ENCODE measurements at places on chromosomes 4 and X. TPM values are rescaled to one million over a fixed set of nuclear protein-coding genes. Genes with fewer than 3 reads are reported as not detected.

- no peak for DNase-seq
Measured at GRCh38 chr4:106670976-106671375, 302.4 kb upstream of the GIMD1 start.

DNA sequence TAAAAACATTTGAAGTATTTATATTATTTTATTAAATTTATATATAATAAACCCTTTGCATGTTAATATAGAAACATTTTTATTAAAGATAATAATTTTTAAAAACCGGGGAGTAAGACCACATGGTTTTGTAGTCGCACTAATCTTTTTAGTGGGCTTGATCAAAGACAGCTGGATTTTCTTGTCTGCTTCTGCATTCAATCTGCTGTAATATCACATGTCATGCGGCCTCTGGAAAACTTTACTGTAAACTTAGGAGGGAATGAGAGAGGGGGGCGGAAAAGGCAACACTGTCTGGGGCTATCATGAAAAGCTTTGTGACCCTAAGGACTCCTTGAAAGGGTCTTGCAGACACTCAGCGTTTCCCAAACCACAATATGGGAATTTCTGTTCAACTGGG, 62.8 kb upstream of the NLGN4X start:
- DNase-seq: no peak

DNA sequence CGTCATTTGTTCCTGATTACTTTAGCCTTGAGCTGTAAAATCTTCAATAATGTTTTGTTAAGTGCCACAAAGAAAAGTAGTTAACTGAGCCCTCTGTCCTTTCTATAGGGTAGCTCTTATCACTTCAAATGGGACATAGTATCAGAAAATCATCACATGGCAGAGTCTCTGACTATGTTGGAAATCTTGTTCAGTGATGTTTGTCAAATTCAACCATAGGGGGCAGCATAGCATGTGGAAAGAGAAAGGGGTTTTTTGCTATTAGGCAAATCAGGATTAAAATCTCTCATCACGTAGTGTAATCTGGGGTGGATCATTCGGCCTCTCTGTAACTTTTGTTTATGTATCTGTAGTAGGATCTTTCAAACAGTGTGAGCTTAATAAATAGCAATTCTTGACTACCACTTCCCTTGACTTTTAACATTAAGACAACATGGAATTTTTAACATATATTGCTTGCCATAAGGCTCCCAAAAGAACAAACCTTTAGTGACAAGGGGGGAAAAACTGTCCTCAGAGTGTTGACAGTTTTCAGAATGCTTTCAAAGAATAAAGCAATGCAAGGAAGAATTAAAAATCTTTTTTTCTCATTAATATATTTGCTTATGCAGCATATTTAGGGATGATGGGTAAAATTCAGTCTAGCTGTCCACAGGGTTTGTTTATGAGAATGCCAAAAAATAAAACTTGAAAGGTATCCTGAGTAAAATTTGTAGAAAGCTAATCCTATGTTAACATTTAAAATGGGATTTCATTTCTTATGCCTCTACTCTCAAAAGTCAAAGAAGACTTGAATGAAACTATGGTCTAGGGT, 127.2 kb downstream of the FBXW7 start:
- no peak for DNase-seq

GRCh38 chr4:163878336-163879121, 384.0 kb downstream of the TMA16 start:
- DNase-seq: no peak

GRCh38 chr4:142686081-142686480, 160.0 kb downstream of the INPP4B start:
- no peak for DNase-seq

GRCh38 chr4:100889401-100889800, 371.6 kb upstream of the EMCN start:
- no peak for DNase-seq

GRCh38 chr4:33696586-33696985, 2547.7 kb downstream of the ARAP2 start:
- no peak for DNase-seq

DNA sequence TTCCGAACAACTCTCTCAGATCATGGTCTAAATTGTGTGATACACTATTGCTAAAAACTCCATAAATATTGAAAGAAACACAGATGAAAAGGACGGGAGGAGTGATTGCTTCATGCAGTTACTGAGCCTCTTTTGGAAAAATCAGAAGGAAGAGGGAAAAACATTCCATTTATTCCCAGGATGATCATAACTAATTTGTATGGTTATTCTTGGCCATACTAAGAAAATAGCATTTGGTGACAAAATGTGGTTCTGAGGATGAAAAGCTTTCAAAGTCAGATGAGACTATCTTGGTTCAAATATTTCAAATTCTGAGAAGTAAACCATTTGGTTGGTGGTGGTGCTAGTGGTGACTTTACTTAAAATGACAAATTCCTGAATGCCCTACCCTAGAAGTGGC, 305.4 kb upstream of the LDB2 start:
- no peak for DNase-seq

CENPE gene
- total RNA-seq: 63.3 TPM

TRAM1L1 gene
- total RNA-seq: 0.26 TPM

HNRNPDL gene
- 217 TPM for total RNA-seq

FRAS1 gene
- 26.8 TPM for total RNA-seq

Data from pulmonary artery endothelial cell (primary cell).